Hematopoietic multipotent progenitor cell (in vitro differentiated cells): ENCODE measurements at places on chromosomes 3 and 15. TPM values are rescaled to one million over a fixed set of nuclear protein-coding genes. Genes with fewer than 3 reads are reported as not detected.

The RASGRF1 gene
- not detected for total RNA-seq

The PP2D1 gene
- total RNA-seq: not detected

The LSM3 gene
- 2.4 TPM for total RNA-seq

The CYP1A1 gene
- 0.27 TPM for total RNA-seq

The FBXO40 gene
- not detected for total RNA-seq

The TRIM42 gene
- not detected for total RNA-seq

The TFDP2 gene
- 60.3 TPM for total RNA-seq

The ALG3 gene
- total RNA-seq: 54.7 TPM

The SV2B gene
- total RNA-seq: 0.27 TPM

The ALDH1A3 gene
- total RNA-seq: not detected

The PPP1R14D gene
- not detected for total RNA-seq

The ITIH3 gene
- not detected for total RNA-seq

The CFAP20DC gene
- total RNA-seq: 1.1 TPM

The P2RY12 gene
- total RNA-seq: not detected

The GOLGA8N gene
- 34.7 TPM for total RNA-seq

The CDHR4 gene
- 0.27 TPM for total RNA-seq

The CHRNB4 gene
- total RNA-seq: 0.27 TPM

The TM4SF1 gene
- 114 TPM for total RNA-seq

The ARPIN gene
- 2.2 TPM for total RNA-seq

The ACP3 gene
- 0.27 TPM for total RNA-seq

The LRRC31 gene
- not detected for total RNA-seq

The SSUH2 gene
- total RNA-seq: under 0.01 TPM

The CRABP1 gene
- 1.3 TPM for total RNA-seq

The IL5RA gene
- 2.2 TPM for total RNA-seq

The ACKR4 gene
- total RNA-seq: under 0.01 TPM
